Peyer's patch (tissue), 4 donors: ENCODE measurements at places on chromosomes 2 and 18. TPM values are rescaled to one million over a fixed set of nuclear protein-coding genes. Genes with fewer than 3 reads are reported as not detected.

- no peak for DNase-seq
- H3K36me3 ChIP-seq: no peaks in the 10 kb centered on the region
- H3K4me1 ChIP-seq: no peaks in the 10 kb centered on the region
- H3K27me3 ChIP-seq: no peaks in the 10 kb centered on the region
These were observed 8.1 kb downstream of the FAM171B start for GRCh38 chr2:186702006-186702405.

GRCh38 chr2:49265471-49265870, 111.2 kb upstream of the FSHR start:
- H3K4me3 ChIP-seq: no peak overlapping the region
- no peaks in the 10 kb centered on the region for H3K27me3 ChIP-seq
- no peaks in the 10 kb centered on the region for H3K36me3 ChIP-seq
- no peak for DNase-seq

DNA sequence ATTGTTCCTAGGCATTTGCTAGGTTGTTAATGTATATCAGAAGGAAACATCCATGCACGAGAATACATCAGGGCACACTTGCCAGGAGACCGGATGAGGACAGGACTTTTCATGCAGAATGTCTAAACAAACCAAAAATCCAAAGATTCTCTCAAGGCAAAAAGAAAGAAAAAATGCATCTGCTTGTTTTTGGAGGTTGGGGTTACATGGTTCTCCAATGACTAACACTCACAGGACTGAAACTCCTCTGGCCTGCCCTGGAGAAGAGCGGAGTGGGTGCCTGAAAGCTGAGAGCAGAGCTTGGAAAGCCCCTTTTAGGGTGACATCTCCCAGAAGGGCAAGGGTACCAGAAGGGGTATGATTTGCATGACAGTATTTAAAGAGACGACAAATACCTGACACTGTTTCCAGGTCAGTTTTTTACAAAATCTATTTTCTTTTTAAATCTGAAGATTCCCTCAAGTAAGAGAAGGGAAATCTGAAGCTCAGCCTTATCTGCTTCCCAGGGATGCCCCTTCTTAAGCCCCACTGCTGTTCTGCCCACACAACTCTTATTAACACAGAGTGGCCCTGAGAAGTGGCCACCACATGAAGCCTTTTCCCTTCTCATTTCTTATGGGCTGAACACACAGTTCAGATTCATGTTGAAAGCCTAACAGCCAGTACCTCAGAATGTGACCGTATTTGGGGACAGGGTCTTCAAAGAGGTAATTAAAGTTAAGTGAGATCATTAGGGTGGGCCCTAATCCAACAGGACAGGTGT, 216.4 kb downstream of the STK39 start:
- no peak for DNase-seq
- H3K4me1 ChIP-seq: no peaks in the 10 kb centered on the region
- H3K4me3 ChIP-seq: no peak overlapping the region
- H3K27me3 ChIP-seq: no peaks in the 10 kb centered on the region
- H3K27ac ChIP-seq: no peak overlapping the region

GRCh38 chr18:38611036-38611964, 1045.7 kb upstream of the CELF4 start:
- no peak overlapping the region for H3K4me3 ChIP-seq
- DNase-seq: no peak
- H3K4me1 ChIP-seq: no peaks in the 10 kb centered on the region
- no peaks in the 10 kb centered on the region for H3K36me3 ChIP-seq
- H3K27me3 ChIP-seq: no peaks in the 10 kb centered on the region
- no peak overlapping the region for H3K27ac ChIP-seq

GRCh38 chr2:157777427-157777826, 98.7 kb downstream of the ACVR1 start:
- H3K27me3 ChIP-seq: no peaks in the 10 kb centered on the region
- H3K27ac ChIP-seq: no peak overlapping the region
- H3K36me3 ChIP-seq: no peaks in the 10 kb centered on the region
- H3K4me3 ChIP-seq: no peak overlapping the region

- H3K4me1 ChIP-seq: no peaks in the 10 kb centered on the region
- no peak overlapping the region for H3K4me3 ChIP-seq
- no peak for DNase-seq
- H3K27me3 ChIP-seq: no peaks in the 10 kb centered on the region
- H3K27ac ChIP-seq: no peak overlapping the region
- no peaks in the 10 kb centered on the region for H3K36me3 ChIP-seq
These were observed 56.3 kb downstream of the PAX3 start for GRCh38 chr2:222242532-222242931.

DNA sequence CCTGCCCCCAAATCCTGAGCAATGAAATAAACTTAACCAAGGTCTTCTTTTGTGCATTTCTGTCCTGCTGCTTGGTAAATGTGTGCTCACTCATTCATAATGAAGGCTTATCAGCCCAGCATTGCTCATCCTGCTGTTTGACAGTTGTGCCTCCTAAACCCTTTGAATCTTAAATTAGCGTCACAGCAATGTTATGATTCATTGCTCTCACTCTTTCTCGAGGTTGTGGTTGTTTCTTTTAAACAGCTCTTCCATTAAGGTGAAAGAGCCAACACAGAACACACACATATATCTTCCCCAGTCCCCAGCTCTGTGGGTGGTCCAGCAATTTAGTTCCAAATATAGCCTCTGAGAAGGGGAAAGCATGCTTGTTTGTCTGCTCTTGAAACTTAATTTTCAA, 84.0 kb downstream of the EVA1A start:
- no peak for DNase-seq
- H3K4me3 ChIP-seq: no peak overlapping the region
- H3K36me3 ChIP-seq: no peaks in the 10 kb centered on the region
- no peaks in the 10 kb centered on the region for H3K4me1 ChIP-seq

DNA sequence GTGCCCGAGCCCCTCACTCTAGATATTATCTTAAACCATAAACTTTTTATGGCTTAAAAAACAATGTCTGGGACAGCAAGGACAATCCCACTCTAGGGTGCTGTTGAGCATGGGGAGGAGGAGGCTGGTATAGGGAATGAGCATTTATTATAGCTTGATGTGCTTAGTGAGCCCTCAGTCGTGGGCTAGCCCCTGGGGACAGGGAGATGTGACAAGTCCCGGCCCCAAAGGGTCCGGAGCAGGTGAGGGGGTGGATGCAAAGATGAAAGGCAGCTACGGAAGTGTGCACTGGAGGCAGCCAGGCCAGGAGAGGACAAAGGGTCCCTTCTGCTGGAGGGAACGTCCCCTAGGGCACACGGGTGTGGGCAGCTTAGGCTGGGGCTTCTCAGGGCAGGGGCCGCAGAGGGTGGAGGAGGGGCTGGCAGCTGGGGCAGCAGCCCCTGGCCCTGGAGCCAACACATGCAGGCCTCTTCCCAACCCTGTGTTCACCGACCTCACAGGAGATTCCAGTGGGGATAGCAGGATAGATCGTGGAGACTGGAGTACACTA, 106.3 kb upstream of the GPC1 start:
- no peak overlapping the region for H3K27ac ChIP-seq
- no peaks in the 10 kb centered on the region for H3K4me1 ChIP-seq
- no peaks in the 10 kb centered on the region for H3K36me3 ChIP-seq
- no peak for DNase-seq

- H3K4me3 ChIP-seq: no peak overlapping the region
- no peak overlapping the region for H3K27ac ChIP-seq
- no peaks in the 10 kb centered on the region for H3K36me3 ChIP-seq
These were observed 7.0 kb downstream of the MEMO1 start for GRCh38 chr2:32003791-32004190.

DNA sequence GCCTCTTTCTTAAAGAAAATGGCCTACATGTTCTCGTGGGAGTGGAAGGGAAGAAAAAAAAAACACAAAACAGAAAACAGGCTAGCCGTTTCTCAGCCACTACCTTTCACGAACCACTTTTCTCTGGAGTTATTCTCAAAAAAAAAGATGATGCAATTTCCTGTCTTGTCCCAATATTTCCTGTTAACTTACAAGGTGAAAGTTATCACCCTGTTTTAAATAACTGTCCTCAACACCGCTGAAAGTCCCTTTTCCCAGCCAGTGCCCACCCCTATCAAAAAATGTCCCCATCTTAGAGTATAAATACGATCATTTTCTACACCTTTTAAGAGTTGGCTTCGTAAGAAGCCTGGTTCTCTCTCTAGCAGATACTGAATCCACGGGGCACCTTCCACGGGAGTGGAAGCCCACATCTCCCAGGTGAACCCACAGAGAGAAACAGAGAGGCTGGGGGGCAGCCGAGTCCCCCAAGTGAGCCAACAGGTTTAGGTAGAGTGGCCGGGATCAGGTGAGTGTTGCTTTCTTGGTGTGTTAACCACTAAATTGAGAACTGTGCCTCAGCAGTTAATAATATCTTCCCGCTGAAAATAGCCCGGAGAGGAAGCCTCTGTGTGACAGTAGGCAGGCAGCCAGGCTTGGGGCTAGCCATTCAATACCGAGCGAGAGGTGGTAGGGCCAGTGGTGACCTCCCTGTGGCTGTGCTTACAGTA, 15.9 kb downstream of the SMAD7 start:
- H3K27me3 ChIP-seq: no peaks in the 10 kb centered on the region
- H3K36me3 ChIP-seq: no peaks in the 10 kb centered on the region
- H3K27ac ChIP-seq: peak overlapping the region; percentile 83
- no peak overlapping the region for H3K4me3 ChIP-seq

DNA sequence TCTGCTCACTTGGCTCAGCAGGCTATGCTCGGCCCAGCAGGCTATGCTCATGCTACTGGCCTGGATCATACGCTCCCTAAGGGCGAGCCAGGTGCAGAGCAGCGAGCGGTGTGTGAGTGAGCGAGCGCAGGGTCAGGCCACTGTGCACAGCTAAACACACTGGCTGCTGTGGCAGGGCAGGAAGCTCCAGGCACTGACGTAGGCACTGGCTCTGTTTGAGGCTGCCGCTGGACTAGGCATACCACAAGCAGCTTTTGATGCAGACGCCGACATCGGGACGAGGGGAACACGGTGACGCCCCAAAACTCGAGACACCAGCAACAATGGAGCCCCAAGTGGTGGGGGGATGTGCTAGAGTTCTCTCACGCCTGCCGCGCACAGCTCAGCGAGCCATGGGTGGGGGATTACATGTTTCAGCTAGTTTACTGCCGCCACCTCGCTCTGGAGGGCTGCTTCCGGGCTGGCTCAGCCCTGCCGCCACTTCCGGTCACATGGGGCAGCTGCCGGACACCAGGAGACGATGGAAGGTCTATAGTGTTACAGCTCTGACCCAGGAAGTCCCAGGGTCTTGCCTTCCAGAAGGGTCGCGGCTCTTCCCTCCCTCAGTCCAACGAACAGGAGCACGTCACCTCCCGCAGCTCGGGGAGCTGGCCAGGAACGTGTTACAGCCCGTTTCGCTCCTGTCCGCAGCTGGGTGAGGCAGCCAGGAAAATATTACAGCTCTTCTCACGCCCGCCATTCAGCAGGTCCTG, 1176.9 kb upstream of the LRRTM1 start:
- H3K27ac ChIP-seq: no peak overlapping the region
- no peak for DNase-seq
- H3K36me3 ChIP-seq: no peaks in the 10 kb centered on the region

GRCh38 chr2:28656937-28657615, 94.6 kb upstream of the PPP1CB start:
- no peaks in the 10 kb centered on the region for H3K4me1 ChIP-seq
- H3K27me3 ChIP-seq: no peaks in the 10 kb centered on the region
- peak overlapping the region; percentile 31 for H3K27ac ChIP-seq
- H3K36me3 ChIP-seq: no peaks in the 10 kb centered on the region
- peak; percentile 50 for DNase-seq

DNA sequence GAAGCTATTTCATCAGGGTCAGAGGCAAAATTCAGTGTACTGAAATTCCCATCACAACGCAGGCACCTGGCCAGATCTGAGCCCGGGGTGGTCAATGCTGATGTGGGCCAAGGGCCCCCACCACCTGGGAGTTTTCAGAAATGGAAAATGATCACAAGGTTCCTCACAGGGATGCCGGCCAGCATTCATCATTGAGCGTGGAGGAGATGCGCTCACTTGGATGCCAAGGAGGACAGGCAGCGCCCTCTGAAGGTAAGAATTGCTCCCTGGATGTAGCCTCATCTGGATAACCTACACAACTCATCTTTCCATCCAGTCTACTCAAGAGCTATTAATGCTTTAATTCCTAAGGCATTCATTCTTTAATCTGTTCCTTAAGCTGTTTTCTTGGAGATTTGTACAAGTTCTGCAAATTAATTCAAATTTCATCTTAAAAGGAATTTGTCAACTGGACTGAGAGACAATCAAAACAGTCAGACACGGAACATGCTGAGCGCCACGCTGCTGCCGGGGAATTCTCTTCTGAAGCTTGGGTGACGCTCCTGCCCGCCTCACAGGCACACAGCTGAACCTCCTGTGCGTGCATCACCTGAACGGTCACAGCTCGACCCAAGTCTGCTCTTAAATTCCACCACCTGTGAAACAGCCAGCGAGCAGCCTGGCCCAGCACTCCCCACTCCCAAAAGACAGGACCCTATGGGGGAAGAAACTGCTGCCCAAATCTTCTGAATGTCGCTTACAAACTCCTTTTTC, 206.7 kb downstream of the HDAC4 start:
- no peak overlapping the region for H3K4me3 ChIP-seq
- H3K27me3 ChIP-seq: no peaks in the 10 kb centered on the region
- H3K36me3 ChIP-seq: peaks cover 3% of the 10 kb centered on the region
- no peaks in the 10 kb centered on the region for H3K4me1 ChIP-seq

DNA sequence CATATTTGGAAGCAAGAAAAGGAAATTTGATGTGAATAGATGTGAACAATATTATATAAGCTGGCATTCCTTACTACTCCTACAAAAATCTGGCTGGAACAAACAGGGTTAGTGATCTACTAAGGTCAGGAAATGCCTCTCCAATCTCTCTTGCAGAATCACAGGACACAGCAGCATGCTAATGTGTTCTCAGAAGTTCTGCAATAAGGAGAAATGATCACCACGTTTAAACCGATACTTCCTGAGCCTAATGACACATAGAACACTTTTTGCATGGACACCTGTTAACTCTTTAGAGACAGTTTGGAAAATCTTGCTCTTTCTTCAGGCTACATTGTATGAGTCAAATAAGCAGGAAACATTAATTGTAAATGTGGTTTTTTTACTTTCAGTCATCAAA, 89.6 kb upstream of the MAP3K20 start:
- DNase-seq: no peak
- H3K36me3 ChIP-seq: no peaks in the 10 kb centered on the region
- H3K27ac ChIP-seq: no peak overlapping the region
- no peak overlapping the region for H3K4me3 ChIP-seq
- H3K27me3 ChIP-seq: no peaks in the 10 kb centered on the region

GRCh38 chr2:161088658-161089350, 71.4 kb upstream of the TANK start:
- H3K4me1 ChIP-seq: no peaks in the 10 kb centered on the region
- no peak for DNase-seq

GRCh38 chr18:48546396-48546795, 7.6 kb downstream of the CTIF start:
- no peaks in the 10 kb centered on the region for H3K36me3 ChIP-seq
- no peak overlapping the region for H3K27ac ChIP-seq
- no peaks in the 10 kb centered on the region for H3K4me1 ChIP-seq
- no peak overlapping the region for H3K4me3 ChIP-seq

Gene RSAD2
- 5.8 TPM for total RNA-seq

Gene SLC8A1
- 51.2 TPM for total RNA-seq

Gene SULT1C4
- 5.8 TPM for total RNA-seq

Gene HOXD8
- 5.5 TPM for total RNA-seq

Gene LOXHD1
- total RNA-seq: not detected

Gene KDM3A
- total RNA-seq: 60.2 TPM

Gene FZD7
- total RNA-seq: 14.2 TPM
